ENCODE measurements at places on chromosomes 7 and 10.

DNA sequence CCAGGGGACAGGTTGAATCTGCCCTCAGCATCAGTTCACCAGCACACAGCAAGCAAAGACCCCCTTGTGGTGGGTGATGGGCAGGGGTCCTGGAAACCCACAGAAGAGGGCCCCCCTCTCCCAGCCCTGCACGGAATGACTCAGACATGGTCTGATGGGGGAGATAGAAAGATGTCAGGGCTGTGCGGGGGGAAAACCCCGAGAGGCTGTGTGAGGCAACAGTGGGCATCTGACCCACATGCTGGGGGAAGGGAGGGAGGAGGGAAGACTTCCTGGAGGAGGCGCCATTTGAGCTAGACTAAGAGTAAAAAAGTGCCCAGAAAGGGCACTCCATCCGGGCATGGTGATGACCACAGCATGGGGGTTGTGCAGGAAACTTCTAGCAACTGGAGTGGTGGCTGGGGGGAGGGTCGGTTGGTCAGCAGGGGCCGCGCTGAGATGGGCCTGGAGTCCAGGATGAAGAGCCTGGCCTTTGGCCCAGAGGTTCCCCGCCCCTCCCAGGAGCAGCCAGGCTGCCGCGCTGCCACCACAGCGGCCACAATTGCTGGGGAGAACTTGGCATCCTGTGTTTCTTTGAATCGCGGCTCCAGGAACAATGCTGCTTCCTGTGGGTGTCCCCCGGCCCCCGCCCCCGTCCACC is 2.5 kb downstream of the LFNG start:
- peak; percentile 76 for DNase-seq

DNA sequence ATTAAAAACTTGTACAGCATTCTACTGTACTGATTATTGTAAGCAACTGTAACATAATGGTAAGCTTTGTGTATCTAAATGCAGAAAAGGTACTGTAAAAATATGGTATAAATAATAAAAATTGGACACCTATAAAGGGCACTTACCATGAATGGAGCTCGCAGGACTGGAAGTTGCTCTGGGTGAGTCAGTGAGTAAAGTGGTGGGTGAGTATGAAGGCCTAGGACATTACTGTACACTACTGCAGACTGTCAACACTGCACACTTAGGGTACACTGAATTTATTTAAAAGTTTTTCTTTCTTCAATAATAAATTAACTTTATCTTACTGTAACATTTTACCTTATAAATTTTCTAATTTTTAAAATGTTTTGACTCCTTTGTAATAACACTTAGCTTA is 118.6 kb upstream of the ASAH2 start:
- DNase-seq = no peak

GRCh38 chr10:23955456-23956225 is 253.3 kb upstream of the KIAA1217 start:
- no peak for DNase-seq

DNA sequence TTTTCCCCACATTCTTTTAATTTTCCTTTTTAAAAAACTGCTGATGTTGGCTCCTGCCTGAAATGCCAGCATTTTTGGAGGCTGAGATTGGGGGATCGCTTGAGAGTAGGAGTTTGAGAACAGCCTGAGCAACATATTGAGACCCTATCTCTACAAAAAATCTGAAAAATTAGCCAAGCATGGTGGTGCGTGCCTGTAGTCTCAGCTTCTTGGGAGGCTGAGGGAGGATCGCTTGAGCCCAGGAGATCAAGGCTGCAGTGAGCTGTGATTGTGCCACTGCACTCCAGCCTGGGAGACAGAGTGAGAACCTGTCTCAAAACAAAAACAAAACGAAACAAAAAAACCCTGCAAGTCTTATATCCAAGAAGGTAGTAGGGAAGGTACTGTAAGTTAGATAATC is 51.7 kb downstream of the ZMYND11 start:
- DNase-seq = no peak

DNA sequence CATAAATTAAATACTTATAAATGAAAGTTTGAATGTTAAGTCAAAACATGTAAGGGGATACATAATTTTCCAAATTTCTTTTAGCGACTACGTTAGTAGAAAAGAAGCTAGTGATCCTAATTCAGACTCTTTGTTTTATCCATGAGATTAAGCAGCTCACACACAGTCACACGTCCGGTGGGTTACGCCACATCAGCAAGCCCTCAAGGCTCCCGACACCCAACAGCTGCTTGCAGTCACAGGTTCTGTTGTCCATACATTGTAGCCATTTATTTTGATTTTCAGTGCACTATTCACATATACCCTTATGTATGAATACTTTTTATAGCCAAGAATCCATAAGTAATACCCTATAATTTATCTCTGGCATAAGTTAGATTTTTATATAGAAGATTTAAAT is 39.5 kb downstream of the XRCC2 start:
- DNase-seq = no peak

DNA sequence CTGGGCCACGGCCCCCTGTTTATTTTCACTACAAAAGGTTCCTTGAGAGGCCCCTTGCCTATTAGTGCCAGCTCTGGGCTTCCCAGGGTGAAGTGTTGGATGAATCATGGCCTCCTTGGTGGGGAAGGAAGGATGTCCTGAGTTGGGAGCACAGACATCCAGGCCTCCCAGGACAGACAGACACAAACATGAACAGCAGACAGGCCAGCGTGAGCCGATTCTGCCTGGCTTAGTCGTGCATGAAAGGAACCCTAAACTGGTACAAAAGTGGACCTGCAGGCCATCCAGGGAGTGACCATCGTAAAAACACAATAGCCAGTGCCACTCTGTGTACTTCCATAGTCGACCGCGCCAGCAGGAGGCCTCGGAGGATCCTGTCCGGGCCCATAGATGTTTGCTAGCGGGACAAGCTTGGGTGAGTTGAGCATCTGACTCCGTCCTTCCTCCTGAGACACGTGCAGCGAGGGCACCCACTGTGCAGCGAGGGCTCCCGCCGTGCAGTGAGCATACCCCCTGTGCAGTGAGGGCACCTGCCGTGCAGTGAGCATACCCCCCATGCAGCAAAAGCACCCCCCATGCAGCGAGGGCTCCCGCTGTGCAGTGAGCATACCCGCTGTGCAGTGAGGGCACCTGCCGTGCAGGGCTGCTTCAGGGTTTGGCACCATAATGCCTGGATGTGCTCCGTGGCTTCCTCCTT is 51.3 kb upstream of the PRKAR1B start:
- no peak for DNase-seq

- no peak for DNase-seq
Observed at GRCh38 chr10:132960071-132960472, 17.7 kb upstream of the CFAP46 start.

DNA sequence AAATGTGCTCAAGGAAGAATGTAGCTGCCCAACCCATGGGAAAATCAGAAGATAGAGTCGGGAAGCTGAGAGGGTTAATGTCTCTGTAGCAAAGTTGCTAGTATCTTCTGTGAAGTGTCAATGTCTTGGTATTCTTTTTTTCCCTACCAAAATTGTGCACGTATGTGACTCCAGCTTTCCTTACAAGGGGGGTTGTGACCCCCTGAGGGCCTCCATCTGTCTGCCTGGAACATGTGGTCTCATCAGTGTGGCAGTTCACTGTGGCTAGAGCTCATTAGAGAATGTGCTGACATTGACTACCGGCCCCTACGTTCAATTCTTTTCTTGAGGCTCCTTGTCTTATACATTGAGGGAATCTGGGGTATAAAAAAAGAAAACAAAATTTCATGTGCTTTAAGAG is 725.2 kb upstream of the CELF2 start:
- DNase-seq = no peak

DNA sequence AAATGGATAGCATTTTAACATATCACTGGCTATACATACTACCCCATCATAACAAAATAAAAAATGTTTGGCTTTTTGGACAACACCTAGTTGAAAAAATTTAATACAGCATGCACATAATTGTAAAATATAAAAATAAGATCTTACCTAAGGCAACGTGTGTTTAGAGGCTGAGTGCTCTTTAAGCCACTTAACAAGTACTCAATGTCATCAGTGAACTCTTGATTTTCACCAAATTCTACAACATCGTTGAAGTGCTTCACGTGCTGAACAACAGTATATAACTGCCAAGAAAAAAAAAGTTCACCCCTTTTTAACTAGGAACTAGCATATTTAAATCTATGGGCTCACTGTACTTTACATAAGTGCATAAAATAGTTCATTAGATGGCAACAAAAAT is 49.5 kb downstream of the WAPL start:
- DNase-seq = no peak

DNA sequence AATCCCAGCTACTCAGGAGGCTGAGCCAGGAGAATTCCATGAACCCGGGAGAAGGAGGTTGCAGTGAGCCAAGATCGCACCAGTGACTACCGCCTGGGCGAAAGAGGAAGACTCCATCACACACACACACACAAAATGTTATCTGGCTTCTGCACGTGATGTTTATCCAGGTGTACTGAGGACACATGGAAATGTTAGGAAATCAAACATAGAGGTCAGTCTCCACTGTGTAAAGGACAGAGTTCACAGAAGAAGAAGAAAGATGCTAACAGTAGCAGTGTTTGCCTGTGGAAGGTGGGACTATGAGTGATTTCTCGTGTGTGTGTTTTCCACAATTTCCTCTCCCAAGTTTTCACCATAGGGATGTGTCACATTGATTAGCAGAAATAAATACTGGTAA is 256.9 kb downstream of the ELMO1 start:
- no peak for DNase-seq

DNA sequence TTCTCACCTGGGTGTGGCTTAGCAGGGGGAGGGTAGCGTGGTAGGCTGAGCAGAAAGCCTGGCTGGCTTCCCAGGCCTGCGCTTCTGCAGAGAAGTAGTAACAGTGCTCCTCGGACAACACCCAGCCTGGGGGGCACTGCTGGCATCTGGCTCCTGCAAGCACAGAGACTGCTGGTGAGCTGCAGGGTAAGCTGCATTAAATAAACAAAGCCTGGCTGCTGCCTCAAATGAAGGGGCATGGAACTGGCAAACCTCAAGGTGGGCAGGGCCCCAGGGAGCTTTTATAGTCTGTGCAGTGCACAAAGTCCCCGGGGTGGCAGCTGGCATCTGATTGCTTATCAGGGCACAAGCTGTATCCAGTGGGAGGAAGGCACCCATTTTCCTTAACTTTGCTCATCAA is 3.9 kb downstream of the KLRG2 start:
- no peak for DNase-seq

DNA sequence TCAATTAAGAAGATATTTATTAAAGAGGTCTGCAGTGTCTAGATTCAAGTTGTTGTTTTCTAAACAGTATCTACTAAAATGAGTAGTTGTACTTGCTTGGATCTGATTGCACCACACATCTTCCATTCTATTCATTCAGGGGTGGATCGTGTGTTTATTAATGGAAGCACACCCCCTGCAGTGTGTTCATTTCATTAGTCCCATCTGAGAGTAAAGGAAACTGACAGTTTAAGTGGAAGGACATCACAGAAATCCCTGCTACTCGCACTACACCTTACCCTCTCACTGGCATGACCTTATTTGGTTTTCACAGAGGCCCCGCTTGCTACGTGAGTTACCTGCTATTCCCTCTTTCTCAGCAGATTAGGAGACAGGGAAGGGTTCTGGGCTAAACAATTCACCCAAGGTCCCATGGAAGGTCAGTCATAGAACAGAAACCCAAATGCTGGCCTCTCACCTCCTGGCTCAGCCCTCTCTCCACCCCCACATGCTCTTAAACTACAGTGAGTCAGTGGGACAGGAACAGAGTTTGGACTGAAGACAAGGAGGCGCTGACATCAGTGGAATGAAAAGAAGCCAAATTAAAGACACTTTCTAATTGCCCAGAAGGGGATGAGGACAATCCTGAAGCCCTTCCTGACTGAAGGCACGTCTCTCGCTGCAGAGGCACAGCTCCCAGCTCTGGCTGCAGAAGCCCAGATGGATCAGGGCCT is 369.2 kb upstream of the NRP1 start:
- no peak for DNase-seq

GRCh38 chr7:158443688-158444483 is 143.7 kb downstream of the PTPRN2 start:
- DNase-seq = no peak

DNA sequence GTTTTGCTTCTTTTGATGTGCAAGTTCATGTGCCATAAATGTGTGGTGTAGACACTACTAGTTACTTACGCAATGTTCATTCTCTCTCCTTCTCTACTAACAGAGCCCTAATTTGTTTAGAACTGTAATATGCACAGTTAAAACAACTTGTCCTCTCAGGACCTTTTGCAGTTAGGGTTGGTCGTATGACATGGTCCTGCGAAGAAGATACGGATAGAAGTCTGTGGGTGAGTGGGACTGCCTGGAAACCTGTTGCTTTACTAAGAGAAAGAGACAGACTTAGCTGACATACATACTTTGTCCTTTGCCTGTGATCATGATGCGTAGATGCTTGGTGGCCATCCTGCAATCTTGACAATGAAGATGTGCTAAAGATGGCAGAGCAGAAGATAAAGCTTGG is 51.1 kb downstream of the PRPF18 start:
- no peak for DNase-seq

GRCh38 chr7:38160003-38160571 is 18.0 kb upstream of the STARD3NL start:
- DNase-seq = no peak

GRCh38 chr7:153838591-153838990 is 213.6 kb upstream of the DPP6 start:
- no peak for DNase-seq

DNA sequence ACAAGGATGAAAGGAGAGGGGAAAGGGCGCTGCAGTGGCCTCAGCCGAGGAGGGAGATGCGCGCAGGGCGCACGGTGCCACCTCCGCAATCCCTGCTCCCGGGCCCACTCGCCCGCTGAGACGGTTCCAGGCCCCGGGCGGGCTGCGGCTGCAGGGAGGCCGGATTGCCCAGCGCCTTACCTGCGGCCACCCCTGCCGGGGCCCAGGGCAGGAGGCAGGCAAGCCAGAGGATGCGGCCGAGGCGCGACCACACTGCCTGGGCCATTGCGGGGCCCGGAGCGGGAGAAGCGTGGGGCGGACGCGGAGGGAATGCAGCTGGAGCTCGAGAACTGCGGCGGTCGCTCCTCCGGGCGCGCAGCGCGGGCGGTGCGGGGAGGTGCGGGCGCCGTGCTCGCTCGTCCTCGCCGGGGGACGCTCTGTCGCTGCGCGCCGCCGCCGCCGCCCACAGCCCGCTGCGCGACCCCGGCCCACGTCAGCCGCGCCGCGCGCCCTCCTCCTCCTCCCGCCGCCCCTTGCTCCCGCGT is at the start of gene TMEM130:
TMEM130 (minus strand) TSS at position 418 of the 524 bp plus-strand sequence; CDS start at position 265, 153 bp downstream.
- DNase-seq = peak; percentile 36
